ENCODE measurements at places on chromosomes 13 and 19.

GRCh38 chr19:10005632-10006334 is 4.5 kb downstream of the COL5A3 start:
- no peak for DNase-seq

DNA sequence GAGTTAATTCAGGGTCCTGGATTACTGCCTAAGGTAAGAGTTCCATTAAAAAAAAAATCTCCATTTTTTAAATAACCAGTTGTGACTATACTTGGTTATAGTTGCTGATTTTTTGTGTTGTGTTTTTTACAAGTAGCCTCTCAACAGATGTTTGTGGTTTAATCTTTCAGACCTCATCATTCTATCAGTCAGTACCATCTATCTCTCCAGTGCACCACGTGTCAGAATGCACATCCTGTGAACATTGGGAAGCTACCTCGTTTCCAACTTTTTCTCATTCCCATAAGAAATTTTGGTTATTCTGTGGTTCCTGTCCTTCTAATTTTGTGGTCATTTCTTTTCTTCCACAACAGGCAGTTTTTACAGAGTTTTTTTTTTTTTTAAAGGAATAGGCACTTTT is 39.2 kb downstream of the WDFY2 start:
- DNase-seq = no peak

- peak; percentile 24 for DNase-seq
Measured at GRCh38 chr13:106432636-106433035, 102.8 kb downstream of the EFNB2 start.

DNA sequence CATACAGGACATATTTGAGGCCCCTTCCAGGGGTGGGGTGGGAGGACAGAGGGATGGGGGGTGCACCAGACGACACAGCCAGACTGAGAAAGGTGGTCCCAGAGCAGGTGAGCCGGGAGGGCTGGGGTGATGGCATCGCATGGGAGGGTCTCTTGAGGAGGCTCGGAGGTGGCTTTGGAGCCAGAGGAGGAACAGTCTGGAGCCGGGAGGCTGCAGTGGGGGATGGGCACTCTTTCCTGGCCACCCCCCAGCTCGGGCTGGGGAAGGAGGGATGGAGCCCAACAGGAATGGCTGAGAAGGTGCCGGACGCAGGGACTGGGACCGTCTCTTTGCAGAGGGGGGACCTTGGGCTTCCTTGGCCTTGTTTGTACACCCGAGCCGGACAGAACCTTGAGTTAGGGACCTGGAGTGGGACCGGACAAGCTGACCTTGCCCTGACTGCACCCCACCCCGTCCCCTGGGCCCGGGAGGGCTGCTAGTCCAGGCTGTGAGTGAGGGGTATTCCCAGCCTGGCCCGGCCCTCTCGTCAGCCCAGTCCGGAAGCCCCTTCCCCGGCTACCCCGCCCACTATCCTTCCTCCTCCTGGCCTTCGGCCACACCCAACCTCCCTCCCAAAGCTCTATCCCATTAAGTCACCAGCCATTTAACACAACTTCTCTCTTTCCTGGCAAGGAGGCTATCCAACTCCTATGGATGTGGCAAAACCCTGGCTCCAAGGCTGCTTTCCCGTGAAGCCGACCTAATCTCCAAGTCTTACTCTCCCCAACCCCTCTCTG is 816 bp upstream of the TBXA2R start:
- peak; percentile 65 for DNase-seq

GRCh38 chr13:33679658-33680012 is 138.3 kb upstream of the RFC3 start:
- no peak for DNase-seq

DNA sequence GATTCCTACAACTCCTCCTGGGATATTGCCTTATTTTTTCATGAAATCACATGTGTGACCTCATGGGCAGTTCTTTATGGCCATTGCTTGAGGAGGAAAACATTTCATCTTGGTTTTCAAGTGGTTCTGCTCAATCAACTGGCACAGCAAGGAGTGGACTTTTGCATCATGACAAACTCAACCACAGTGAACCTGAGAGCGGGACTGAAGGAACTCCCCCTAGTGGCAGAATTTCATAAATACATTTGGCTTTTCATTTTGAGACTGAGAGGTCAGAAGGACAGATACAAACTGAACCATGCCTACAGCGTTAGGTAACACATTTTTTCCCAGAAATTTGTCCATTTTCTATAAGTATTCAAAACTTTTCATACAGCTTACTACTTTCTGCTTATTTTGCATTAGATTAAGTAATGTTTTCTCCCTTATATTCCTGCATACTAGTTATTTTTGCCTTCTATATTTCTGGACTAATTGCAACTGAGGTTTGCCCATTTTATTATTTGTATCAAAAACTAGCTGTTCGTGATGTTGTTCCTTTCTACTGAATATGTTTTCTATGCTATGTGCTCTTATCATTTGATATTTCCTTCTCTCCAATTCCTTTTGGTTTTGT is 13.4 kb upstream of the SIGLEC12 start:
- peak; percentile 71 for DNase-seq

DNA sequence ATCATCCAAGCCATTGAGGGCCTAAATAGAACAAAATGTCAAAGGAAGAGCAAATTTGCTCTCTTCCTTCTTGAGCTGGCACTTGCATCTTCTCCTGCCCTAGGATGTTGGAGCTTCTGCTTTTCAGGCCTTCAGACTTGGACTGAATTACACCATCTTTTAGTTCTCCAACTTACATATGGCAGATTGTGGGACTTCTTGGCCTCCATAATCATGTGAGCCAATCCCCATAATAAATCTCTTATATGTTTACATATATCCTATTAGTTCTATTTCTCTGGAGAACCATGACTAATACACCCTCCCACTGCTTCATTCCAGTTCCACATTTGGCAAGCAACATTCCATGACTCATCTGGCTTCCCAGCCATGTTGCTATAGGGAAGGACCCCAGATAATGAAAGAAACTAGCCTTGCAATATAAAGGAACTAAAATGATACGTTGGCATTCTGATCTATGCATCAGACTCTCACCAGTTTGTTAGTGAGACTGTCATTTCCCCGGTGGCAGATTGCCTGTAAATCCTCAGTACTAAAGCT is 11.0 kb upstream of the ACOD1 start:
- peak; percentile 78 for DNase-seq

- DNase-seq = no peak
Measured at GRCh38 chr19:6213266-6213595, 66.5 kb downstream of the MLLT1 start.

- DNase-seq = peak; percentile 98
Measured at GRCh38 chr19:53867225-53868090, at the start of gene MYADM. TSS of gene MYADM (plus strand) at chr19:53867883. CDS start at chr19:53873530, 5,647 bp downstream.

Measured in AG20443 (cell line).